ENCODE measurements at places on chromosomes 16 and 17. TPM values are rescaled to one million over a fixed set of nuclear protein-coding genes. Genes with fewer than 3 reads are reported as not detected.

PCTP gene
- total RNA-seq = 19.7 TPM

RSKR gene
- total RNA-seq = 2.5 TPM

SLC16A6 gene
- total RNA-seq = 0.19 TPM

GLP2R gene
- total RNA-seq = 10.2 TPM

All from A549 treated with GW870086 at 1 μM for 4 hours (cell line).